ENCODE measurements at places on chromosomes 3 and 15. TPM values are rescaled to one million over a fixed set of nuclear protein-coding genes. Genes with fewer than 3 reads are reported as not detected.

DNA sequence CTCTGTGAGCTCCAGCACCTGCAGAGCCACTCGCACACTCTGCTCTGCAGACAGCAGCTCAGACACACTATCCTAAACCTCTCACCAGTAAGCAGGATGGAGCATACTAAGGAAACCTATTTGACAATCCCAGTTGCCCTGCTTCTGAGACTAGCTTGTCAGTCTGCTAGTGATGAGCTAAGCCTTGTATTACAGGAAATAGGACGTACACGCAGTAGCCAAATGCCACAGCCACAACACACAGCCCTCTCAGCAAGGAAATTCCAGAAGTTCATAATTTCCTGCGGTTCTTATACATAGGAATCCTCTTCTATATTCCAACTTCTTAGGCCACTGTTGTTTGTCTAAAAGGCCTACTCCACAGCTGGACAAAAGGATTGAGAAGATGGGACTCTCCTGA is 74.5 kb downstream of the MYLK start:
- no peaks in the 10 kb centered on the region for H3K27me3 ChIP-seq
- H3K4me1 ChIP-seq: no peaks in the 10 kb centered on the region
- H3K27ac ChIP-seq: no peak overlapping the region
- no peak overlapping the region for H3K4me3 ChIP-seq

Gene SLC24A5
- 0.36 TPM for total RNA-seq

DNA sequence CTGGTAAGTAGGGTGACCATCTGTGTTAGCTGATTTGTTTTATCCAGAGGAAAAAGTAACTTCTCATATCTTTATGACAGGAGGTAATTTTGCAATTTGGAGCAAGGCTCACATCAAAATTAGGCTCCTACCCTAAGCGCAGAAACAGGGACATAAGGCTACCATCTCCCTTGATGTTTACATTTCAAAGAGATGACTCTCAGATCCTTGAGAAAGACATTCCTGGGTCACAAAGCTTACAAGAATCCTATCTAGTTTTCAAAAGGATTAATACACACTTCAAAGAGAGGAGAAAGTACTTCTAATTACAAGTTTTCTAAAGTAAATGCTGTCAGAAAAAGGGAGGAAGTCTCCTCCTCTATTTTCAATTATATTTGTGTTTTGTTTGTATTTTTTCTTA is 7.0 kb downstream of the ZPLD1 start:
- no peak for DNase-seq
- no peaks in the 10 kb centered on the region for H3K36me3 ChIP-seq
- no peaks in the 10 kb centered on the region for H3K27me3 ChIP-seq
- H3K27ac ChIP-seq: no peak overlapping the region

GRCh38 chr3:122100591-122101463 is 45.7 kb downstream of the CD86 start:
- H3K27me3 ChIP-seq: no peaks in the 10 kb centered on the region
- DNase-seq: no peak
- H3K27ac ChIP-seq: no peak overlapping the region
- H3K36me3 ChIP-seq: no peaks in the 10 kb centered on the region

- H3K27me3 ChIP-seq: no peaks in the 10 kb centered on the region
- no peak overlapping the region for H3K4me3 ChIP-seq
- no peak for DNase-seq
- H3K4me1 ChIP-seq: no peaks in the 10 kb centered on the region
- no peak overlapping the region for H3K27ac ChIP-seq
These were observed 41.8 kb downstream of the AQR start for GRCh38 chr15:34927726-34928125.

All from sigmoid colon (tissue), 7 donors.